ENCODE measurements at places on chromosomes 4 and X.

DNA sequence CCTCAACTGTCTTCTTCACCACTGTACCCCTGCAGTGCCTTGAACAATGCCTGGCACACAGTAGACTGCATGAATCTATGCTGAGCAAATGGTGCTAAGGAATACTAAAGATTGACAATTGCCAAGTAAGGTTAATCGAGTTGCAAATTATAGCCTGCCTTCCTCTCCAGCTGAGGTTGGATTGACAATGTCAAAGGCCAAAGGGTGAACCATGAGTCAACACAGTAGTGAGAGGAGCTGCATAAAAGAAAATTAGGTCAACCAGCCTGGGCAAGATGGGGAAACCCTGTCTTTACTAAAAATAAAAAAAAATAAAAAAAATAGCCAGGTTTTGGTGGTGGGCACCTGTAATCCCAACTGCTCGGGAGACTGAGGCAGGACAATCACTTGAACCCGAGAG, 97.1 kb upstream of the BMPR1B start:
- DNase-seq = no peak

- no peak for DNase-seq
Observed at GRCh38 chr4:101198682-101199339, 148.5 kb downstream of the PPP3CA start.

GRCh38 chrX:73213734-73214425, 771 bp downstream of the NAP1L2 start:
- no peak for DNase-seq

GRCh38 chr4:26860157-26860921, at the start of gene STIM2:
Gene STIM2 (plus strand): TSS chr4:26860841.
- peak; percentile 99 for DNase-seq

DNA sequence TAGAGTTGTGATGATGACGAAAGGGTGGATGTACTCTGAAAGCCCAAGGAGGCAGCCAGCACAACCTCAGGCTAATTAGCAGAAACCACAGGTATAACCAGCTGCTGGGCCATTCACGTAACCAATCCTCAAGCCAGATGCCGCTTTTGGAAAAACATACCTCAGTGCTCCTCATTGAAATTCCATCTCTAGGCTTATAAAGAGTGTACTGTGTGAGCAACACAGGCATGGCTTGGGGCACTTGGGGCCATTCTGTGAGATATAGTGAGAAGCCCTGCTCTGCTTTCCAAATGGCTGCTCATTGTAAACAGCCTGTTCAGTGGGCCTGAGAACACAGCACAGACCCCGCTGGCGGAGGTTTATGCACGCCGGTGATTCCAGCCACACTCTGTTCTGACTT, 182.1 kb upstream of the HHIP start:
- no peak for DNase-seq

DNA sequence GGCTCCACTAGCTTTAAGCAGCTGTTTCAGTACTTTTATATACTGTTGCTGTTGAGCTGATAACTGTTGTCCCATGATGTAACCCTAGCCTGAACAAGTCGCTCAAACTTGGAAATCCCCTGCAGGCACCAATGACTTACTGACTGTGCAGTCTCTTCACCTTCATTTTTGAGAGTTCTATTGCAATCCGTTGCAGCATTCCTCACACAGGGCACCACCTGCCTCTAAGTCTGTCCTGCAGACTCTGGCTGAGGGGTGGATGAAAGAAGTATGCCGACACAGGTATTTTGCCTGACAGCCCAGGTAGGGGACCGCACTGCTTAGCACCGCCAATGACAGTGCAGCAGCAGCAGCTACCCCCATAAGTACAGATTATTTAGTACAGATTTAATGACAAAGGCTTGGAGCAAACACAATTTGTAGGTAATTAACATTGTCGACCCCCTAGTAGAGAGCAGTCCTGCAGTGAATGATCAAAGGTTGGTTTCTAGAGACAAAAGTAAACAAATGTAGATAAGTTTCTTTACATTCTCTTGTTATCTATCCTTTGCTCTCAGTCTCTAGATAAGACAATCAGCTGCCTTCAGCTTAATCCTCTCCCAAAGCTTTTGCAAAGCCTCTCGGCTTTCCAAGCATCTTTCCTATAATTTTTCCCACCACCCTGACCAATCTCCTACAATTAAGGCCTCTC, 205.0 kb downstream of the PABPC4L start:
- DNase-seq = no peak

DNA sequence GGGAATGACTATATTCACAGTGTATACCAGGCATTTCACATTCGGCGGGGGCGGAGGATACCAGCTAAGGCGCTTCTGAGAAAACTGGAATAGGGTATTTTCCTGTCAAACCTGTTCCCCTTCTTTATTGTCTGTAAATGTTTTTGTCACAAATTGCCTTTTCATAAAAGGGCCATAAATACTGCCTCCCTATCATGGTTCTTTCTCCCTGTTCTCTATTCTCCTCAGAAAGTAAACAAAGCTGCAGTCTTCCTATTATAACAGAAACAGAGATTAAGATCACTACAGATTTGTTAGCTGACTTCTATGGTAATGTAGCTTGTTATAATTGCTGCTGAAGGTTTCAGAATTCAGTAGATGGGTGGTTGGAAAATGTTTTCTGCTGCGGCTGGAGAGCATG, 32.2 kb downstream of the MID2 start:
- no peak for DNase-seq

- DNase-seq = no peak
Observed at GRCh38 chr4:38004887-38005286, 44.7 kb downstream of the PTTG2 start.

- peak; percentile 37 for DNase-seq
Observed at GRCh38 chrX:131752493-131753198, 208.8 kb downstream of the OR13H1 start.

DNA sequence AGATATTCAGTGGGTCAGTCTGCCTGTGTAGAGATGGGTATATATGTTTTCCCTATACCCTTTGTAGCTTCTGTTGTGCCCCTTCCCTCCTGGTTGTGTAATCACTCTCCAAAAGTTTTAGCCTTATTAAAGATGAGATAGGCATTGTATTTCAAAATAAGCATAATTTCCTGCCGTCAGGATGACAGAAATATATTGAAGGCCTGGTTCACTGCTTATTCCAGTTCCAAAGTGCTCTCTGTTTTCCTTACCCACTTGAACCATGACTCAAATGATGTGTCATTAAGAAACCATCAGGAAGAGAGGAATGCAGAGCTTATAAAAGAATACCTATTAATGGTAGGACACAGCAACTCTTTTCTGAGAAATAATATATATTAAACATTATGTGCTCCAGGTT, 178.5 kb downstream of the GABRB1 start:
- no peak for DNase-seq

DNA sequence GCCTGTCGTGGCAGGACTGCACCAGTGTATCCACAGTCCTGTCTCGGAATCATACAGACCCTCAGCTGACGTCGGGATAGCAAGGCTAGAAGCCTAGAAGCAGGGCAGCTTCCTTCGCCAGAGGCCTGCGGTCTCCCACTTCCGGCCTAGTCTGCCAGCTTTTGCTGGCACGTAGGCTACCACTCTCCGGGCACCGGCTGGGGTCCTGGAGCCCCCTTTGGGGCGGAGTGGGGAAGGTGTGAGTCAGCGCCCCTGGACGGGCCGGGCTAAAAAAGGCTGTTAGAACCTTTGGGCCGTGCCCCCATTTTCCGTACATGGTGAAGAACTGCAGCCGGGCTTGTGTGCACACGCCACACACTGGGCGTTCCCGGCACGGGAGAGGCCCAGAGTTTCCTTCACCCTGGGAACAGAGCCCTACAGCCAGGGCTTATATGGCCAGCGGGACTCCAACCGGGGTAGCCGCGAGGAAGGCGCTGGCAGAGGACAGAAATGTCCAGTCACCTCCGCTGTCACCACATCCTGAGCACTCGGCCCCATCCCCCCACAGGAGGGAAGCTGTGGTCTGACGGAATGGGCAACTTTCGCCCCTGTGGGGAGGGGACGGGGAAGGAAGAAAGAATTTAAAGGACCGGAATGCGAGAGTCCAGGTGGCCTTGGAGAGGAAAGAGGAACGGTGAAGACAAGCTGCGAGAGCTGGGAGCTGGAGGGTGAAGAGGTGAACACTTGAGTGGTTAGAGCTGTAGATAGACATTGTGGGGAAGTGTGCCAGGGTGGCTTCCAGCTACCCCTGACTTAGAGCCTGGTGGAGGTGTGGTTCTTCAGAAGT, 4.6 kb downstream of the MAGIX start:
- DNase-seq = peak; percentile 35

DNA sequence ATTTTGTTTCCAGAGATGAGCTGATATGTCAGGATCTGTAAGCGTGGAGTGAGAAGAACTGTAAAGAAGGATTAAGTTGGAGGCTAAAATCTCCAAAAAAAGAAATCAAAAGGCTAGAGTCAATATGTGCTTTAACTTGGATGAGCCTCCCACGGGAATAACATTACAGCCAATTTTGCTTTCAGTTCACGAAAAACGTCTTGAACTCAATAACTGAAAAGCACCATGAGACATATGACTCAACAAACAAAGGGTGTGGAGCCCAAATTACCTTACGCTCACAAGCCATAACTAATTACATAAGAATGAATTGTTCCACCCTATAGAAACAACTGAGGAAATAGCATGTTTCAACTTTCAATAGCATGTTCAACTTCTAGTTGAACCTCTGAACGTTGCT, 22.3 kb downstream of the TMPRSS11D start:
- DNase-seq = no peak

GRCh38 chrX:10041383-10041782, 74.2 kb downstream of the CLDN34 start:
- DNase-seq = no peak

DNA sequence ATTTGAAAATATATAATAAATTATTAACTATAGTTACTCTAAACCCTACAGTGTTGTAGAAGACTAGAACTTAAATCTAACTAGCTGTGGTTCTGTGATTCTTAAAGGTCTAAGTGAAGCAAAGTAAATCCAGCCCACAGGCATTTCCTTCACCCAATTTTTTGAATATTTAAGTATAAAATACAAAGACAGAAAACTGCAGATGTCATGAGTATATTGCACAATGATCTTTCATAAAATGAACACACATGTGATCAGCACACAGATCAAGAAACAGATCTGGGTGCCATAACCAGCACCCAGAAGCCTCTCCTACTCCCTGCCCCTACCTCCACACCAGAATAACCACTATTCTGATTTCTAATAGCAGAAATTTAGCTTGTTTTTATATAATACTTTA, 82.9 kb downstream of the CAMK2D start:
- no peak for DNase-seq

- DNase-seq = no peak
Observed at GRCh38 chr4:110198435-110199416, at the start of gene ELOVL6. Gene ELOVL6 (minus strand): TSS chr4:110198615. CDS start chr4:110198335, 280 bp downstream.

GRCh38 chr4:174281901-174282300, 1.6 kb downstream of the FBXO8 start:
- DNase-seq = no peak

GRCh38 chr4:140004549-140004895, 149.5 kb downstream of the MAML3 start:
- DNase-seq = no peak

DNA sequence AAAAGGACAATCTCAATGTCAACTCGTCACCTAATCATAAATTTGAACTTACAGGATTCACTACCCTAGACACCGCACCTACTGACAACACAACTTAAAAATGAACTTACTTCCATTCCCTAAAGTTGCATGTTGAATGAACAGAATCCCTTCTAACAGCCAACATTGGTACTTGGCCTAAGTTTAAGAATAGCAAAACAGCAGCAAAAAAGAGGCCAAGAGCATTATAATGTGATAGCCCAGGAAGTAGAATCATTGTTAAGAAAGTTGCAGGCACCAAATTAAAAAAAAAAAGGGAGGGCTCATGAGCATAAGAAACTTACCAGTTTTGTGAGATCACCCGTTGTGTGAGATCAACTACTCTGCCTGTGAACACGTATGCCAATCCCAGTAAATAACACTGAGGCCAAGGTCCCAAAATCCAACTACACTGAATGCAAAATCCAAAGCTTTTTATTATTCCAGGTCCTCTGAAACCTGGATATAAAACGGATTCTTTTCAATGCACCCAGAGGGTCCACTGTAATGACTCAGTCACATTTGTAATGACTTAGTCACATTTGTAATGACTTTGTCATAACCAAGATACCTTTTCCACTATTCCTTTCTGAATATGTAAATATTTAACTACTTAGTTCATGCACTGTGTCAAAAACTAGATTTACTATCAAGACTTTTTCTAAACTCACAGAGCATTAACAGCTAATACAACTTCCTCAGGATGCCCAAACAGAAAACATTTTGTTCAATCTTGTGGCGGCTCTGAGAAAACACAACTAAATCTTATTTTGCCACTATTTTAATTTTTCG, 6.8 kb downstream of the HNRNPDL start:
- DNase-seq = no peak

GRCh38 chr4:168782439-168782838, 227.6 kb downstream of the CBR4 start:
- no peak for DNase-seq

- no peak for DNase-seq
Observed at GRCh38 chrX:10341309-10341708, 184.5 kb downstream of the CLCN4 start.

DNA sequence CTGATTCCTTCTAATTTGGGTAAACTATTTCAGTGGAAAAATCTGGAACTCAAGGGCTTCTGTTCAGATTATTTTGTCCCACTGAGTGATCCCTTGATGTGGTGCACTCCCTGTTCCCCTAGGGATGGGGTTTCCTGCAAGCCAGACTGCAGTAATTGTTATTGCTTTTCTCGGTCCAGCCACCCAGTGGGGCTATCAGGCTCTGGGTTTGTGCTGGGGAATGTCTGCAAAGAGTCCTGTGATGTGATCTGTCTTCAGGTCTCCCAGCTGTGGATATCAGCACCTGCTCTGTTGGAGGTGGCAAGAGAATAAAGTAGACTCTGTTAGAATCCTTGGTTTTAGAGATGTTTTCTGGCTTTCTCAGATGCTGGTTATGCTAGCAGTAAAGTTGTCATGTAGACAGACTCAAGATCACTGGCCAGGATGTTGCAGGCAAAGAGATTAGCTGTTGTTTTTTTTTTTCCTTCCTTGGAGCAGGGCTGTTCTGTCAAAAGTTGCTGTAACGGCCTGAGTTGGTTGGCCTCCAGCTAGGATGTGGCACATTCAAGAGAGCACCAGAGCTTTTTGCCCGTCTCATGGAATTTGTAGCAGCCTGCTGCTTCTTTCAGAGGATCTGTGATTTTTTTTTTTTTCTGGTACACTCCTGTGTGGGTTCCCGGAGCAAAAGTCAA, 1314.0 kb downstream of the PCDH19 start:
- no peak for DNase-seq

- DNase-seq = no peak
Observed at GRCh38 chrX:120457766-120458180, 11.3 kb downstream of the LAMP2 start.

- no peak for DNase-seq
Observed at GRCh38 chrX:68018248-68019203, 414.8 kb downstream of the OPHN1 start.

GRCh38 chrX:38262715-38263620, 42.3 kb upstream of the SRPX start:
- no peak for DNase-seq

- no peak for DNase-seq
Observed at GRCh38 chr4:37978248-37978924, 18.2 kb downstream of the PTTG2 start.

- no peak for DNase-seq
Observed at GRCh38 chr4:156784970-156785369, 186.6 kb downstream of the PDGFC start.

- DNase-seq = no peak
Observed at GRCh38 chr4:46889410-46889809, 19.6 kb downstream of the COX7B2 start.

Measured in stimulated activated CD8-positive, alpha-beta memory T cell treated with anti-CD3 and anti-CD28 coated beads, Interleukin-7, amount 100 ng/mL, for 1 hour (primary cell).